ENCODE measurements at places on chromosomes 2 and 18.

GRCh38 chr2:156956161-156956560, 301.3 kb upstream of the GALNT5 start:
- no peak for DNase-seq

GRCh38 chr2:160257041-160257742, 57.1 kb upstream of the ITGB6 start:
- DNase-seq: no peak

GRCh38 chr2:217106650-217107014, 246.8 kb upstream of the TNP1 start:
- no peak for DNase-seq

DNA sequence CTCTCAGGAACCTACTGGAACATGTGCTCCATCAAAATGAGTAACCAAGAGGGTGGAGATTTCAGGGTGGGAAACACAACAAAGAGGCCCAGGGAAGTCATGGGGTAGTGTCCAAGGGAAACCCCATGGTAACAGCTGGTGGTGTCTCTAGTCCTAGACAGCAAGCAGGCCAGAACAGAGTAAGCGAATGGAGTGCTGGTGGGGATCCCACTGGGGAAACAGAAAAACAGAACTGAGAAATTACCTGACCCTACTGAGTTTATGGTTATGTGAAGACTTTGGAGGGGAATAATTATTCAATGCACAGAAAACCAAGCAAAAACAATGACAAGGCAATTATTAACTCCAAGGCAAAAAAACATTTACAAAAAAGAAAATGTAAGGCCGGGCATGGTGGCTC, 16.9 kb downstream of the ERCC3 start:
- DNase-seq: no peak

DNA sequence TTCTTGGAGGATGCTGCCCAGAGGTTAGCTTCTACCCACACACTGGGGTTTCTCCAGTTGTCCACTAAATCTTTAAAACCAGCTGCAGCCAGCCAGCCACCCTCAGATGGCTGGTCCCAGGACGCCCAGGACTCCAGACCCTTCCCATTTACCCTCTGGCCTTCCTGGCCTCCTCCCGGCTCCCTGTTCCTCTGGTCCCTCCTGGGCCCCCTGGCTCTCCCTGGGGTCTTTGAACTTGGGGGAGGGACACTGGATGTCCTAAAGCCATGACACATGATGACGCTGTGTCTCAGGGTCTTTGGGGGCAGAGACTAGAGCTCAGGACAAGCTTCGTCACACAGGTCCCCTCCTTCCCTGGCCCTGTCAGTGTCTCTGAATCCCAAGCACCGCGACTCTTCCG, 201.1 kb upstream of the HDAC4 start:
- no peak for DNase-seq

GRCh38 chr2:122179492-122180165, 424.2 kb downstream of the TSN start:
- DNase-seq: no peak

GRCh38 chr2:104875262-104875661, 21.3 kb downstream of the POU3F3 start:
- no peak for DNase-seq
